Activated naive CD8-positive, alpha-beta T cell treated with anti-CD3 and anti-CD28 coated beads for 36 hours (primary cell): ENCODE measurements at places on chromosomes 4 and X. TPM values are rescaled to one million over a fixed set of nuclear protein-coding genes. Genes with fewer than 3 reads are reported as not detected.

- peaks cover 20% of the 10 kb centered on the region for H3K4me1 ChIP-seq
- no peaks in the 10 kb centered on the region for H3K27me3 ChIP-seq
- H3K36me3 ChIP-seq, result peaks cover 34% of the 10 kb centered on the region
- H3K4me3 ChIP-seq, result peak within 1 kb of the TSS; percentile 97
Observed at GRCh38 chrX:54999717-55000598, at the start of gene APEX2. APEX2 (plus strand) TSS chrX:55000363; CDS start chrX:55000423, 60 bp downstream.

- H3K27ac ChIP-seq, result no peak overlapping the region
- H3K4me1 ChIP-seq, result no peaks in the 10 kb centered on the region
- no peak overlapping the region for H3K4me3 ChIP-seq
- no peaks in the 10 kb centered on the region for H3K36me3 ChIP-seq
- DNase-seq, result no peak
Observed at GRCh38 chr4:119731146-119731742, 102.6 kb upstream of the PDE5A start.

DNA sequence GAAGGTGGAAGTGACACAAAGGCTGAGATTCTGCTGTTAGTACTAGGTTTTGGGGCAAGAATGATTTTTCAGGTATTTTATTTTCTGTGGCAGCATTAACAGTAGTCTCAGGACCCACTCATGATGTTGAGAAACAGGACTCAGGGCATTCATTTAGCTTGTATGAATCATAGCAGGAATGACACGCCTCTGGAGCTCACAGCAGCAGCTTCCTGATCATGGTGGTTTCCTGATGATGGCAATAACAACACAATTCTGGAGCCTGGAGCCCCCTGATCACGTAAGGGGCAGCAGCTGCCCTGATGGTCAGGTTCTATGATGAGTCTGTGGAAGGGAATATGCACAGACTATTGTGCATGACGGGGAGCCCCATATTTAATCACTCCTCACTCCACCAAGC is 47.0 kb downstream of the TASL start:
- H3K4me1 ChIP-seq, result no peaks in the 10 kb centered on the region
- no peak overlapping the region for H3K4me3 ChIP-seq
- H3K36me3 ChIP-seq, result no peaks in the 10 kb centered on the region
- no peak for DNase-seq

DNA sequence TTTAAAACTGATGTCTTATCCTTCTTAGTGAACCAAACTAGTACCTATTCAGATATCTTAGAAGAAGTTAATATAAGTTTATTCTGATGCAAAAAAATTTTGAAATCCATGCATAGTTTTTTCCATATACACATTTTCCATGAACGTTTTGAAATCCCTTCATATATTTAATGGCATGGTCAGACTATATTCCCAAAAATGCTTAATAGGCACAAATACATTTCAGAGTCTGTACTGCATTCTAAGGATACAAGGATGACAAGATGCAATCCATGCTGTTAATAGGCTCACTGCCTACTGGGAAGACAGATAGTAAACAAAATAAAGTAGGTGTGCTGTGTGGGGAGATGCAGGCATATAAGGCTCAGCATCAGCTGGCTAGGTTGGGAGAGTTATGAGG is 33.2 kb downstream of the PROM1 start:
- H3K27ac ChIP-seq, result no peak overlapping the region
- no peaks in the 10 kb centered on the region for H3K36me3 ChIP-seq
- DNase-seq, result no peak

DNA sequence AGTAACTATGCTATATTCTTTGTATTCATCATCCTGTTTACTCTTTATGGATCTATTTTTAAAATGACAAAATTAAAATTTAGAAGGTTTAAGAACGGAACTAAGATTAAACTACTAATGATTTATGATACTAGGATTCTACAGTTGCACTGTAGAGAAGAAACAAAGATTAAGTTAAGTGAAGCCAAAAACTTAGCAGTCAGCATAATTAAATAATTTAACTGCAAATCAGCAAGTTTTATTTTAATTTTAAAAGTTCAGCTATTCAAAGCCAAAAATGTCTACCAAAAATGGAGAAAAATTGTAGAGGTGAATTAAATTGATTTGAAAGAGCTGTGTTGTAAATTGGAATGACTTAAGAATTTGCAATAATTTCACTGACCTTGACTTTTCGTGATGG is 30.8 kb downstream of the NDST4 start:
- DNase-seq, result no peak
- H3K4me1 ChIP-seq, result no peaks in the 10 kb centered on the region
- H3K27ac ChIP-seq, result no peak overlapping the region
- no peaks in the 10 kb centered on the region for H3K27me3 ChIP-seq
- H3K36me3 ChIP-seq, result no peaks in the 10 kb centered on the region
- no peak overlapping the region for H3K4me3 ChIP-seq

DNA sequence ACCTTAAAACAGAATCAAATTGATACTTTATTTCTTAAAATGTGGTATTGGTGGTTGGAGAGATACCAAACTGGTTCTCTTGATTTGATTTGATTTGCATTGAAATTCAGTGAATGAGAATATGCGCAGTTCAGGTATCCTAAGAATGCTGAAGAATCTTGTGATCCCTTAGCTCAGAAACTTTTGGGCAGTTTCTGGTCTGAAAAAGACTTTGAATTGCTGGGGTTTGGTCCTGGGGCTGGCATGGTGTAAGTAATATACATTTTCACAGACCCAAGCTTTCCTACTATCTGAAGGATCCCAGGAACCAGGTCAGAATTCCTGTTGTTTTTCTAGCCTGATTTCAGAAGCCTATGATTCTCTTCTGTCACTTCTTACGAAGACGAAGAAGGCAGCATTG is 6.6 kb downstream of the RAB33B start:
- no peak overlapping the region for H3K4me3 ChIP-seq
- H3K36me3 ChIP-seq, result peaks cover 24% of the 10 kb centered on the region
- DNase-seq, result no peak
- H3K27ac ChIP-seq, result no peak overlapping the region
- H3K27me3 ChIP-seq, result no peaks in the 10 kb centered on the region

DNA sequence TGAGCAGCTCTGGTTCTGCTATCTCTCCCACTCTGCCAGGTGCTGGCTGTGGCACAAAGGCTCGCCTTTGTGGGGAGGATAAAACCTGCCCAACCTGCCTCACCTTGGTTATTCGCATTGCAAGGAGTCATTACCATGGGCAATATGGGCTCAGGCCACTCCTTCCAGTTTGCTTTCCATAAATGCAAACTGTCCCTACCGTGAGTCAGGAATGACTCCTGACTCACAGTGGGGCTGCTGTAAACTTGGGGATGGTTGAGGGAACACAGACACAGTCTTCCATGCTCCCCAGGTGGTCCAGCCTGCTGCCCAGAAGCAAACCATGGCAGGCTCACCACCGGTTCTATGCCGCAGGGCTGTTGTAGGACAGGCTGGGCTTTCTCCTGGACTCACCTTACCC is 36.1 kb downstream of the COQ2 start:
- DNase-seq, result no peak
- peaks cover 26% of the 10 kb centered on the region for H3K36me3 ChIP-seq

- H3K4me3 ChIP-seq, result no peak overlapping the region
- H3K27ac ChIP-seq, result no peak overlapping the region
- no peak for DNase-seq
- H3K27me3 ChIP-seq, result no peaks in the 10 kb centered on the region
- peaks cover 8% of the 10 kb centered on the region for H3K4me1 ChIP-seq
Observed at GRCh38 chr4:4474476-4474875, 67.4 kb downstream of the STX18 start.

GRCh38 chr4:109015413-109015810 is 252.6 kb upstream of the ETNPPL start:
- H3K4me1 ChIP-seq, result peaks cover 2% of the 10 kb centered on the region
- no peak for DNase-seq
- H3K27me3 ChIP-seq, result peaks cover 11% of the 10 kb centered on the region

GRCh38 chrX:102085706-102086105 is 39.8 kb upstream of the TCEAL2 start:
- DNase-seq, result no peak
- no peak overlapping the region for H3K27ac ChIP-seq
- H3K4me1 ChIP-seq, result no peaks in the 10 kb centered on the region
- H3K36me3 ChIP-seq, result no peaks in the 10 kb centered on the region
- H3K4me3 ChIP-seq, result no peak overlapping the region
- peaks cover 5% of the 10 kb centered on the region for H3K27me3 ChIP-seq

DNA sequence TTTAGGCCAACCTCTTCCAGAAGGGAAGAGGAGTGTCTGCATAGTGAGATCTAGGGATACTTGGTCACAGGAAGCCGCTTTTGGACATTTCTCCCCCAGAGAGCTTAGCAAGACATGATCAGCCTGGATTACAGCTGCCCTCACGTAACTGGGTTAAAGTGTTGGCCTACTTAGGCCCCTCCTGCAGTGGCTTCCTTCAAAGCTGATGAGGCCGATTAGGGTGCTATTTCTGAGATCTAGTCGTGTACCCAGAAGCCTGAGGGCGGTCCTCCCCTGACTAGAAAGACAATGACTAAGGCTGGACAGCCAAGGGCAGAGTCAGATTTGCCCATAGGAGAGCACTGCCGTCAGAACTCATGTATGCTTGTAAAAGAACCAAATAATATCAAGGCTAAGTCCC is 135.0 kb downstream of the AMMECR1 start:
- H3K36me3 ChIP-seq, result peaks cover 21% of the 10 kb centered on the region
- H3K27me3 ChIP-seq, result no peaks in the 10 kb centered on the region
- peaks cover 4% of the 10 kb centered on the region for H3K4me1 ChIP-seq
- no peak overlapping the region for H3K27ac ChIP-seq
- no peak for DNase-seq

DNA sequence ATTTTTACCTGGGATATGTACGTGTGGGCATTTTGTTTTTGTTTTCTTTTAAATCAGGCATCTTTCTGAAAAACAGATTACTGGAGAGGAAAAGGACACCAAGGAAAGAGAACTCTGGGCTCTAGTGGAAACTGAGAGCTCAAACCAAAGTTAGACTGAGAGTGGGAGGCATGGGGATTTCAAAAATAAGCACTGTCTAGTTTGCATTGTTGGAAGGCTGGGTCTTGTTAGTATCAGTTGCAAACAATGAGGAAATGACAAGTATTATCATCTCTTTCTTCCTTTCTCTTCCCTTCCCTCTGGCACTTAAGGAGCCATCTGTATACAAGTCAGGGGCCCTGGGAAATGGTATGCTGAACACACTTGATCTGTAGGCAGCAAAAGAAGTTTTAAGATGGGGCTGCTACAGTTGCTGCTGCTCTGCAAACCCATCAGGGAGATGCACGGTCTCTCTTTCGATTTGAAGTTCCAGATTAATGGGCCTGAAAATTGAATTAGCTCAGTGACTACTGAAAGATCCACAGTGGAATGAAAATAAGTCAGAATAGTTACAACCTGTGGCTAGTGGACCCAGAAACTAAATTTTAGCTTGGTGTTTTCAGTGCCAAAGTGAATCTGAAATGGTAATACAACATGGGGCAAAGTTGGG is 48.0 kb upstream of the GRXCR1 start:
- no peak overlapping the region for H3K27ac ChIP-seq
- no peaks in the 10 kb centered on the region for H3K36me3 ChIP-seq
- DNase-seq, result no peak
- peaks cover 6% of the 10 kb centered on the region for H3K27me3 ChIP-seq

DNA sequence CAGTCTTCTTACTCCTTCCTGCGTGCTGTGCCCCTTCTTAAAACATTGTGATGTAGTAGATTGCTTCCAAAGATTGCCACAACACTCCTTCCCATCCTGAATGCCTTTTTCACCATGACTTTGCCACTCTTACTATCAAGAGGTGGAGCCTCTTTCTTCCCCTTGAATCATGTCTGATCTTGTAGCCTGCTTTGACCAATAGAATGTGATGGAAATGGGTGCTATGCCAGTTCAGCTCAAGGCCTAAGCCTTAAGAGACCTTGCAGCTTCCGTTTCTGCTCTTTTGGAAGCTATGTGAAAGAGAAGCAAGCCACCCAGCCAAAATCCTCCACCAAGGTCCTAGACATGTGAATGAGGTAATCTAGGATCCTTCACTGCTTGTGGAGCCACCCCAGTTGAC is 31.6 kb upstream of the RP2 start:
- no peak for DNase-seq
- peaks cover 5% of the 10 kb centered on the region for H3K27me3 ChIP-seq

GRCh38 chrX:151700581-151700980 is 5.3 kb downstream of the PRRG3 start:
- DNase-seq, result no peak
- no peaks in the 10 kb centered on the region for H3K36me3 ChIP-seq
- H3K27ac ChIP-seq, result no peak overlapping the region
- peaks cover under 1% of the 10 kb centered on the region for H3K4me1 ChIP-seq
- H3K4me3 ChIP-seq, result no peak overlapping the region
- peaks cover 4% of the 10 kb centered on the region for H3K27me3 ChIP-seq

DNA sequence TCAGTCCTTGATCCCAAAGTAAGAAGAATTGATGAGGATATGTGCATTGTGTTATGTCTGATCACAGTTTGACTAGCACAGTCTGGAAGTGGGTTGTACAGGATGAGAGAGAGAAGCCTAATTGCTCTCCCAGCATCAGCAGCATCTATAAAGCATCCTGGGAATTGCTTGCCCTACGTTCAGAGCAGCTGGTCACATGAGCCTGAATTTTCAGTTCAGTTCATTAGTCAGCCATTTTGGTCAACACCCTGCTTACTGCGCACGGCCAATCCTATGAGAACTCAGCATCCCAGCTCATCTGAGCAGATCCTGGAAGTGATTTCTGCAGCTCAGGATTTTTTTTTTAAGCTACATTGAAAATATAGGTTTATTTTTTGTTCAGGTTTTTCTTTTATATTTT is at the start of gene RUFY3:
RUFY3 (plus strand) TSS at position 218 of the 400 bp plus-strand sequence. CDS start 610 bp downstream, outside the sequence.
- no peak for DNase-seq
- H3K27me3 ChIP-seq, result no peaks in the 10 kb centered on the region
- peaks cover 23% of the 10 kb centered on the region for H3K4me1 ChIP-seq
- no peaks in the 10 kb centered on the region for H3K36me3 ChIP-seq
- peak within 1 kb of the TSS; percentile 17 for H3K27ac ChIP-seq
- H3K4me3 ChIP-seq, result peak within 1 kb of the TSS; percentile 29

- no peaks in the 10 kb centered on the region for H3K36me3 ChIP-seq
- no peaks in the 10 kb centered on the region for H3K4me1 ChIP-seq
- no peak overlapping the region for H3K4me3 ChIP-seq
- H3K27ac ChIP-seq, result no peak overlapping the region
Observed at GRCh38 chr4:125650557-125650956, 335.8 kb downstream of the FAT4 start.

DNA sequence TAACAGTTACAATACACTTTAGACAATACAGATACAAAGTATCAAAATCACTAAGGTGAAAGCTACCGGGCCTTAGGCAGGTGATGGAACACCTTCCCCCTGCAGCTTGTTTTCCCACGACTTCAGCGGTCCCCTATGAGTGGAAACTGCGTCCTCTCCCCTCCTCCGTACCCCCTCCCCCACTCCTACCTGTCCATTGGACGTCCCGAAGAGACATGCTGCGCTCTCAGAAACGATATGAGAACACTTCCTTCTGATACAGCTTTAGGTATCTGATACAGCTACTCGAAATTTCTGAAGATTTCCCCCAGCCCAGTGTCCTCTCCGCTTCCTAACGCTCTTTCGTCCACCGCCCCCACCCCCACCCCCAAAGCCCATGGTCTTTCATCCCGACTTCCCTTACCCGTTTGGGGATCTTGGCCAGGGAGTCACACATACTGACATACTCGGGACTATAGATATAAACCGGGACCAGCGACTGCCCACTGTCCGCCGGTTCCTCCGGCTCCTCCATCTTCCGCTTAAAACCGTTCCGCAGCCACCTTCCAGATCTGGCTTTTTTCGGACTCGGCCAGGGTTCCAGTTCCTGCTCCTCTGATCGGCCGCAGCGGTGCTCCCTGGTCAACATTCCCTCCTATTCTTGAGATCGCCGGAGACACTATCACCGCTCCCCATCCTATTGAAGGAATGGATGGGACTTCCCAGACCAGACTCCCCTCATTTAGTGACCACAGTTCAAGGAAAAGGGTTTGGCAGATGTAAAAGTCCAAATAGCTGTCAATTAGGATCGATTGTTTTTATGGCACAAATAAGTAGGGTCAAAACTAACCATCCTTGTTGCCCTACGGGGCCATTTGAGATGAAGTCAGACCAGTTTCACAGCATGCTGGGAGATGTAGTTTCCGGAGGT is at the start of gene HDAC8:
HDAC8 (minus strand) TSS at position 596 of the 910 bp plus-strand sequence; CDS start at position 514, 82 bp downstream.
- H3K27ac ChIP-seq, result peak within 1 kb of the TSS; percentile 93
- peak within 1 kb of the TSS; percentile 98 for H3K4me3 ChIP-seq
- H3K4me1 ChIP-seq, result peaks cover 4% of the 10 kb centered on the region
- DNase-seq, result peak; percentile 40

VEGFC gene
- not detected for total RNA-seq
